ENCODE measurements at places on chromosomes 6 and 20. TPM values are rescaled to one million over a fixed set of nuclear protein-coding genes. Genes with fewer than 3 reads are reported as not detected.

SIRPB1 gene
- total RNA-seq = 6.0 TPM

CGAS gene
- 58.9 TPM for total RNA-seq

RCAN2 gene
- 0.91 TPM for total RNA-seq

FAM217A gene
- total RNA-seq = not detected

LY6G5C gene
- total RNA-seq = 3.8 TPM

FOXO3 gene
- total RNA-seq = 13.4 TPM

WDR46 gene
- total RNA-seq = 78.4 TPM

BTNL2 gene
- not detected for total RNA-seq

GRIK2 gene
- not detected for total RNA-seq

PBOV1 gene
- not detected for total RNA-seq

GPLD1 gene
- 0.42 TPM for total RNA-seq

KHDC1 gene
- total RNA-seq = 9.2 TPM

DNMT3B gene
- 4.7 TPM for total RNA-seq

CEP162 gene
- 9.5 TPM for total RNA-seq

SPDEF gene
- 0.12 TPM for total RNA-seq

PREX1 gene
- total RNA-seq = 156 TPM

HTR1B gene
- not detected for total RNA-seq

OR11A1 gene
- total RNA-seq = not detected
